ENCODE measurements at places on chromosomes 16 and 17. TPM values are rescaled to one million over a fixed set of nuclear protein-coding genes. Genes with fewer than 3 reads are reported as not detected.

DNA sequence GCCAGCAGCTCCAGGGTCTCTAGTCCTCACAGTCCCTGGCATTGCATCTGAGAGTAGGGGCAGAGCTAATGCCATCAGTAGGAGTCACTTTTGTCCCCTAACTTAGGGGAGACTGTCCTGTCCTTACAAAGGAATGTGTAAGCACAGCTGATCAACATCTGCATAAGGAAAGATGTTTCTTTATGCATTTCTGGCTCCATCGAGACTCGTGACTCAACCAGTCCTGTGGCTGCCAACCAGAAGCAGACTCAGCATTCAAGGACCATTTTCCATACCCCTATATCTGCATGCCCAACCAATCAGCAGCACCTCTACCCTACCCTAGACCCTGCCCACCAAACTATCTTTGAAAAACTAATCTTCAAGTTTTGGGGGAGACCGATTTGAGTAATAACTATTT lies 8.2 kb upstream of the MPP2 start:
- DNase-seq: peak; percentile 22

KIF18B gene
- 1.3 TPM for total RNA-seq

- peak; percentile 21 for DNase-seq
These were observed 13.8 kb downstream of the C17orf50 start for GRCh38 chr17:35774499-35774898.

GRCh38 chr16:14353340-14353739 lies 276.7 kb downstream of the PARN start:
- DNase-seq: no peak

GRCh38 chr17:2042390-2042847 lies 597 bp downstream of the OVCA2 start:
- DNase-seq: no peak

SLC5A2 gene
- not detected for total RNA-seq

TNFRSF12A gene
- 103 TPM for total RNA-seq

DNA sequence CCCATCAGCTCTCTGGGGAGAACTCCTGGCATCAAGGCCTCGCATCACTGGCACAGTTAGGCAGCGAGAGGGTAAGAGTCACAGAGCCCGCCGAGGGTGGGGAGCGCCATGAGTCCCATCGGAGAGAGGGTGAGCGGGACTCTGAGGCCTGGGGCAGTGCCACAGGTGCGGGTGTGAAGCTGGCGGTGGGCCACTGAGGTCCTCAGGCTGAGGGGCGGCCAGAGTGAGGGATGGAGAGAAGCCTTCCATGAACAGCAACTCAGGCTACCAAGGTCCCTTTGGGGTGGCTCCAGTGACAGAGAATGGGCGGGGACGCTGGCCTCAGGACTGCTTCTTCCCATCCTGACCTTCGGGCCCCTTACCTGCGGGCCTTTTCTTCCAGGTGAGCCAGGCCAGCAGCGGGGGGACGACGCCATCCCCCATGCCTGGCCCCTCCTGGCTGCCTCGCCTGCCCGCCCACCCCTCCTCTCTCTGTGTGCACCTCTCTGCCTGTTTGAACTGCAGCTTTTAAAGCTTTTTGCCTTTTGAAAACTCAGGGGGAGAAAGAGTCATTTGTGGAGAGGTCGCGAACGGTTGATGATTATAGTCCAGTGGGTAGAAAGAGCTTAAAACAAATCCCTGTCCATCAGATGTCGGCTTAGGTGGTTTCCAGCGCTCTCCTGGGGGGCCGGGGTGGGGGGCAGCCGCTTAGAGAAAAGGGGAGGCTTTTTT lies 149.3 kb upstream of the GSE1 start:
- DNase-seq: no peak

DNA sequence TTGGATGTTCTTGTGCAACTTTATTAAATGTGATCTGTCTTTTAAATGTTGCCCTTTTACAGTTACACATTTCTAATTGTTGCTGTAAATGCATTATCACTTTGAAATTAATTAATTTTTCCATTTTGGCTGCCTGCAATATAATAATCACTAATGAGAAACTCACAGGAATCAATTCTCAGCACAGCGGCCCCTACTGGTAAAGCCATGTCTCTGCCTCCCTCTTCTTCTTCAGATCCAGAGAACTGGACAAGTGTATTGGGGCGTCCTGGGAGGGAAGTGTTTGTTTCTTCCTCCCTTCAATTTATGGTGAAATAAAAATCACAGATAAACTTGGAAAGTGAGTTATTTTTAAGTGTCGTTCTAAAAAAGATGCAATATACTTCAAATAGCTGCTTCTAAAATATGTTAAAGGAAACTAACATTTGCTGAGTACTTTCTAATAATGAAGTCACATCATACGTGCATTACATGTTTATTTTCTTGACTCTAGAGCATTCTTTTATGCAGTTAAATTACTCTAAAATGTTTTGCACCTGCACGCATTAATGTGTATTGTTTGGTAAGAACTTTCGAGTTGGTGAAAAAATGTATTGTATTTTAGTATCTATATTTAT lies 338.0 kb downstream of the WWOX start:
- DNase-seq: peak; percentile 1

DNA sequence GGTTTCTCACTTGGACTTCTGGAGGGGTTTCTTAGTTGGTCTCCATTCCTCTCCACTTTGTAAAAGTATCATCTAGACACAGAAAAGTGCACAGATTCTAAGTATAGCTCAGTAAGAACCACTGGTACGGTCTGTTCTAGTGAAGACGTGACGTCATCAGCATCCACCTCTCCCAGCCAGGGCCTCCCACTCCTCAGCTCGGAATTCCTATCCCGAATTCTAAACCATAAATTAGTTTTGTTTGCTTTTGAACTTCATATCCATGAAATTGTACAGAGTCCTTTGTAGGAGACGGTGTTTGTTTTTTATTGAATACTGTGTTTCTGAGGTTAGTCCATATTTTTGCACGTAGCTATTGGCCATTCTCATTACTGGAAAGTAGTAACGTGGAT lies 25.5 kb downstream of the FOXK2 start:
- DNase-seq: no peak

GRCh38 chr17:40647624-40648383 lies at the start of gene SMARCE1:
SMARCE1 (minus strand) TSS chr17:40647818; CDS start chr17:40645802, 2,016 bp downstream.
- peak; percentile 67 for DNase-seq

GRCh38 chr17:35001549-35001948 lies 21.2 kb downstream of the LIG3 start:
- DNase-seq: peak; percentile 6

- no peak for DNase-seq
These were observed 55.3 kb downstream of the MGAT5B start for GRCh38 chr17:76923491-76923890.

DNA sequence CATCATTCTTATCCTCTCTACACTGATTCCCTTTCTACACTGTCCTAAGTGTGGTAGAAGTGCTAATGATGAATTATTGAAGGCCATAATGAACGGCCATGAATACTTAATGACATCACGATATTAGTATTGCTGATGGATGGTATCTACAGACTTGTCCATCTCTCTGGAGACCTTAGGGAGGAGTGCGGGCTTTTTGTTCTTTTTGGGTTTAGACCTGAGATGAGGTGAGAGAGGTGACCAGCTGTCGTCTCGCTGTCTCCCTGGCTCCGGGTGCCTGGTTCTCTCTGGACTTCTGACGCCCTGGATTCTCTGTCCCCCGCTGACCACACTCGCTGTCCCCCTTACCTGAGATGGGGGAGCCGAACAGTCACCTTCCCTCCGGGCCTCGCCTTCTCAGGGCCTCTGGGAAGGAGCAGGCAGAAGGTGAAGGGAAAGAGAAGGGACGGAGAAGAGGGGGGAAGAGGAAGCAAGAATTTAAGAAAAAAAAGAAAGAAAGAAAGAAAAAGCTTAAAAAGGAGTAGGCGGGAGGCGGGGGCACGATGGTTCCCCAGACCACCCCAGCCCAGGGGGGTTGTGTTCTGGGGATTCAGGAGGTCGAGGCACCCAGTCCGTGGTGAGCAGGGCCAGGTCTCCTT lies 17.1 kb downstream of the SGCA start:
- DNase-seq: peak; percentile 50

- DNase-seq: peak; percentile 28
These were observed 24.2 kb downstream of the SAP30BP start for GRCh38 chr17:75691371-75691791.

DNA sequence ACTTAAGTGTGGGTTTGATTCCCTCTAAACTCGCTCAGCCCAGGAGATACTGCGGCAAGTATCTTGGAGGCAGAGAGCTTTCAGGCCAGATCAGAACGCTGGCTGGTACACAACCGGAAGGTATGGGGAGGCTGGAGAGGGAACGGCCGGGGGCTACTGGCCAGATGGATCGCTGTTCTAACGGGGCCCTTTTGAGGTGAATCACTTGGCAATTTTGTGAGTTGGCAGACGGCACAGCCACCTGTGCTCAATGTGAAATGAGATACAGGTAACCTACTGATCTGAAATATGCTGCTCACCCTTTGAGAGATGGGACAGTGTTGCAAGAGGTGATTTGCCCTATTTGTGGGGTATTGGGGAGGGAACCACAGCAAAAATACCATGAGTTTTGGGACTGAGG lies 622.9 kb upstream of the RBFOX1 start:
- no peak for DNase-seq

GRCh38 chr16:19850131-19850817 lies 34.4 kb downstream of the GPRC5B start:
- DNase-seq: no peak

DNA sequence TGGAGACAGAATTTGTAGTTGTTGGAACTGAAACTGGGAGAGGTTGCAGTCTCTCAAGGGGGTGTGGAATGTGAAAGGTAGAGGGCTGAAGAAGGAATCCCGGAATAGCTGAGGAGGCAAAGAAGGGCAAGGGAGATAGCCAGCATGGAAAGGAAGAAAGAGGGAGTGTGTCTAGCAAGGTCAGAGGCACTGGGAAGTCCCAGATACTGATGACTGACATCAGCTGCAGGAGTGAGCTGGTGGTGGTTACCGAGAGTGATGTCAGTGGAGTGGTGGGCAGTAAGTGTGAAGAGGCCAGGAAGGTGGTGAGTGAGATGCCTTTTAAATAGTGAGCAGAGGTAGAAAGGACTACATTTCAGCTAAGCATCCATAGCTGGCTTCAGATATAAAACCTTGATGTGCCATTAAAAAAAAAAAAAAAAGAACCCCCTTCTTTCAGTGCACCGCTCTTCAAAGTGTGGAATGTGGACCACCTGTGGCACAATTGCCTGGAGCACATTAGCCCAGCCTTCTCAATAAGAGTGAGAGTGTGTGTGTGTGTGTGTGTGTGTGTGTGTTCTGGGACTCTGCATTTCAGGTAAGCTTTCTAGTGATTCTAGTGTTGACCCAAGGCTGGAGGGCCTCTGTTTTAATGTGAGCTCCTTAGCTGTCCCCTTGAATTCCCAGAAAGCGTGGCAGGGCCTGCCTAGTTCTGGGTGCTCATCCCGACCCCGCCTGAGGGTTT lies 8.5 kb downstream of the PRMT7 start:
- DNase-seq: peak; percentile 7

DNA sequence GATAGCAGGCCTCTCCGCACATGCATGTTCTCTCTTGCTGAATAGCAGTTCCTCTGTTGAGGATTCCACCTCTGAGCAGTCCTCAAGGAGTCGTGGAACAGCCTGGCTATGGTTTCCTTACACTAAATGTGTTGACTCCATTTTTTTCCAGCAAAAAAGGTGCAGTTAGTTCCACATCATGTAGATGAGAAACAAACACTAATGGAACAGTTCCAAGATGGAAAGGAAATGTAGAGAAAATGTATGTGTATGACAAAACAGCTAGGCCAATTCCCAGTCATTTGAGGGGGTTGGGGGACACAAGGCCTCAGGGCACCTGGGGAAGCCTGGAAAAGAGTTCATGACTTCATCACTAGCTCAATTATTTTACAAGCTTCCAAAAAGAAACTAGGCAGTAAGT lies 90.0 kb downstream of the CFDP1 start:
- DNase-seq: no peak

CENPT gene
- 33.3 TPM for total RNA-seq

DNA sequence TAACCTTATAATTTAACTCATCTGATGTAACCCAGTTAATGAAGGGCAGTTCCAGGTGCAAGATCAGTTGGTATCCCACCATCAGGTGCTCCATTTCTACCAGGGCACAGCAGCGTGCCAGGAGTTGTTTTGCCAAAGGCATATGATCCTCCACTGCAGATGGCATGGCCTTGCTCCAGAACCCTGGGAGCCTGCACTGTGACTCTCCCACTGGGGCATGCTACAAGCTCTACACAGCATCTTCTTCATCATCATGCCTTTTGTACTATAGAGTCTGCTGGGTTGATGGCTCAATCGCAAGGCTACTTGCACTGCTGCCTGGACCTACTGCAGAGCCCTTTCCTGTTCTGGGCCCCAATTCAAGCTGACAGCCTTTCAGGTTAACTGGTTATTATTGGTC lies 11.3 kb upstream of the MAPT start:
- DNase-seq: no peak

DNA sequence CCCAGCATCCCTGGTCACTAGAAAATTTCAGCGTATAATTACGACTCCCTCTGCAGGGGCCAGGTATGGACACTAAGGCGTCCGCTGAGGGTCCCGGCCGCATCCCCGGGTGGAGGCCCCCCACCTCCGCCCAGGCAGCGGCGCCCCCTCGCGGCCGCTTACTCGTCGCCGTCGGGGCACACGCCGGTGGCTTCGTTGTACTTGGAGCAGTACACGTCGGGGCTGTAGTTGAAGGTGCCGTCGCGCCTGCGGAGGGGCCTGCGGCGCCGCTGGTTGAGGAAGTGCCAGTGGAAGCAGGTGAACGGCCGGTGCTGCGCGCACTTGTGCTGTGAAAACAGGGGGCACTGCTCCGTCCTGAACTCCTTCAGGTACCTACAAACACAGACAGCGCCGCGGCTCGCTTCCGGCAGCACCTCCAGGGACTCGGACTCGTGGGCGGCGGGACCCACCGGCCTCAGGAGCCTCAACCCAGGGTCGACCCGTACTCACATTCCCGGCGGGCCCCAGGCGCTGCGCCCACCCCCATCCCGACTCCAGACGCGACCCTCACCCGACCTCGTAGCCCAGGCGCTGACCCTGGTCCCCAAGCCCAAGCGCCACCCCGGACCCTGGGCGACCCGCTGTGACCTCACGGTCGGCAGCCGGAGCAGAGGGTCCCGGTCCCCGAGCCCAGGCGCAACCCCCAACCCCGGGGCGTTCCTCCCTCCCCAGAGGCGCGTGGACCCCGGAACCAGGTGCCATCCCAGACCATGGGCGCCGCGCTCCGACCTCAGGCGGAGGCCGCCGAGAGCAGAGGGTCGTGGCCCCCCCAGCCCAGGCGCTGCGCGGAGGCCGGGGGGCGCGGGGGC lies 596 bp downstream of the UNKL start:
- DNase-seq: peak; percentile 27

CCL23 gene
- not detected for total RNA-seq

DNA sequence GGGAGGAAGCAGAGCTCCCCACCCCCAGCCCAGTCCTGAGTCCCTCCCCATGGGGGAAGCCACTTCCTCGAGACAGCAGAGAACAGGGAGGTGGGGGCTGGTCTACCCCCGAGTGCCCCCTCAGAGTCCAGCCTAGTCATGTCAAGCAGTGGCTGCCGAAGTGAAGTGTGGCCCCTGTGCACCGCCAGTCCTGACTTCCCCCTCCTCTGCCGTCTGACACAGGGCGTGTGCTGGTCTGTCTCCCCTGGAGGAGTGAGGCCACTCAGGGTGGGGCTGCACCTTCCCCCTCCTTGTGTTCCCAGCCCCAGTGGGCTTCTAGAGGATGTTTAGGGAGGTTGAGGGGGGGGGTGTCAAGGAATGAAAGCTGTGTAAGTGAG lies 46.9 kb downstream of the MRC2 start:
- no peak for DNase-seq

DNASE1L2 gene
- total RNA-seq: 0.18 TPM

- DNase-seq: no peak
These were observed 559.9 kb upstream of the CDH8 start for GRCh38 chr16:62596125-62596524.

TOX3 gene
- total RNA-seq: not detected

Data from IMR-90 (cell line).